Left renal pelvis (tissue), 4 donors: ENCODE measurements at places on chromosomes 12 and 14. TPM values are rescaled to one million over a fixed set of nuclear protein-coding genes. Genes with fewer than 3 reads are reported as not detected.

DNA sequence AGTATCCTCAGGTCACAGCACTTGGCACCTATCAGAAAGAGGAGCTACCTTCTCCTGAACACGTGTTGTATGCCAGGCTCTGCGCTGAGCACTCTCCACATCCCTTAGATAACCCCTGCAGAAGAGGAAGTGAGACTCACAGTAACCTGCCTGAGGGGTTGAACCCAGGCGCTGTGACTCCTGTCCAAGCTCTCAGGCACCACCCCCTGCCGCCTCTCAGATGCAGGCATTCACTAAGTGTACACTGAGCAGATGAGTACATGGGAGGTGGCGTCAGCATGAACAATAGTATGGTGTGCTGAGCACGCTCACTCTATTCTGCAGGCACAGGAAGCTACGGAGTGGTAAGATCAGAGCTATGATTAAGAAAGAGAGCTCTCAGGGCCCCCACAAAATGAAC lies 21.0 kb upstream of the RIC8B start:
- no peak for DNase-seq

DNA sequence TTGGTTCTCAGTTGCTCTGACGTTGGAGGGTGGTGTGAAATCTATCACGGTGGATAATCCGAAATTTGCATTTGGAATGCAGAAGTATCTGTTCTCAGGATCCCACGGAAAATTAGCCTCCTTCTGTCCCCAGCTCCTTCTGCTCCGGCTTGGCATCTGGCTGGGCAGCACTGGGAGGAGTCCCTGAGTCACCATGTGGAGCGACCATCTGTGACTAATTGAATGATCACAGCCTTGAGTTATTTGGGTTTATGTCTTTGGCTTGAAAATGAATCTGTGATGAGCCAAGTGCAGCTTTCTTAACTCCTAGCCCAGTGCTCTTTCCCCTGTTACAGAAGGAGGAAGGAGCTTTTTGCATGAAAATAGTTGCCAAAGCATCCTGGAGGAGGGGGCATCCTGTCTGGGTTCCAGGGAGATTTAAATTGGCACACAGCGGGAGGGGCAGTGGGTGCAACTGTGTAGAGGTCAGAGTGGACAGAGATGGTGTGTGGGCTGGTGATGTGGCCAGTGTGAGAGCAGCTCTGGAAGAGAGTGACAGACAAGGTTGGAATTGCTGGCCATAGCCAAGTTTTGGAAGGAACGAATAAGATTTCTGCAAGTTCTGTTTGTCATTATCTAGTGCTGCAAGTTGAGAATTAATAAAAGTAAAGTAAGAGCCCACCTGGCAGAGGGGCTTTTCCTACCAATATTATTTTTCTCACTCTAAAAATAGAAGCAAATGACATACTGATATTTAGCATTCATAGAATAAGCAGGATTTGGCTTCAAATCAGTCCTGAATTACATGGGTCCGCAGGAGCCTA lies 74.4 kb downstream of the SLC24A4 start:
- DNase-seq = no peak

GRCh38 chr12:15274561-15274967 lies 47.7 kb upstream of the PTPRO start:
- no peak for DNase-seq

CFAP73 gene
- 0.95 TPM for polyA plus RNA-seq

ZFHX2 gene
- 7.1 TPM for polyA plus RNA-seq

DNA sequence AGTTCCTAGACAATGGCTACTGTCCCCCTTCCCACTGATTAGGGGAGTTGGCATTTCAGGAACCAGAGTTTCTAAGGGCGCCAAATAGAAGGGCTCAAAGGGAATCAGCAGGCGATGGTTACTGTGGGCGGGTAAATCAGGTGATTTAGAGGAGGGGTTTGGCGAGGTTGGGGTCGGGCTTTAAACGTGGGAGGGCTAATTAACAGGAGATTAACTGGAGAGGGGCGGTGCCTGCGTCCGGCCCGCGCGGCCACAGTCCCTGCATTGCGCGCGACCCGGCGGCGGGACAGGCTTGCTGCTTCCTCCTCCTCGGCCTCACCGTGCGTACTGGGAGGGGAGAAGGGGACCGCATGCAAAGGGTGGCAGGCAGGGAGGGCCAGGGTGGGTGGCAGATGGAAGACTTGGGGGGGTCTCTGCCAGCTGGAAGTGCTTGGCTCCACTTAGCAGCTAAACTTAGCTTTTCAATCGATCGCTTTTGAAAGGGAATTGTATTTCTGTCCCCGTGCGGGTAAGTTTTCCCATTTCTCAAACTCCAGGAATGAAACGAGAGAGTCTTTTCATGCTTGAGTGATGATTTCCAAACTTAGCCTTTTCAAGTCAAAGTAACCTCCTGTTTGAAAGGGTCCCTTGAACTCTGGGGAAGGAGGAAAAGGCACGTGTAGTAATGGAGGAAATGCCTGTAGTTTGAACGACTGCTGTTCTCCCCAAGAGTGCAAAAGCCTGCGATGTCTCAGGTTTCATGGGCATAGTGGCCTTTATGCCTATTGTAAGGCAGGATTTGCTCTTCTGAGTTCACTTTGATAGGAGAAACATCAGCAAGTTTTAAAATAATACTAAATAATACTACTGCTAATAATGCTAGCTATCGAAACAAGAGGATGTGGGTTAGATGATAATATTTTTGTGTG lies at the start of gene MGST1:
TSS of gene MGST1 (plus strand) at position 255 of the 908 bp plus-strand sequence. CDS start 6,608 bp downstream, outside the sequence.
- peak; percentile 29 for DNase-seq

DNA sequence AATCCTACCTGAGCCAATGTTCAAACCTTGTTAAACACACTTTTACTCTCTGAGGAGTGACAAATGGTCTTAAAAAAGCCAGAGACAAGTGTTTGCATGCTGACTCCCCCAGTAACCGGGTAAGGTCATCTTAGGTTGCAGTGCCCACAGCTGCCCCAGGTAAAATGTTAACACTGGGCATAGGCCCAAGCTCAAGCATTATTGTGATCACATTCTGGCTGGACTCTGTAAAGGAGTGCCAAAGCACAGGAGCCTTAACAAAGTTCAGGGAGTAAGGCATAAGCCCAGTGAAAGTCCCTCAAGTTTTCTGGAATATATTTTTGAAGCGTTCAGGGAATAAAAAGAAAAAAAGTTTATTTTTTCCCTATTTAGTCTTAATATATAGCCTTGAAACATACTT lies 8.6 kb downstream of the EDDM3A start:
- DNase-seq = no peak
